ENCODE measurements at places on chromosomes 16 and 17. TPM values are rescaled to one million over a fixed set of nuclear protein-coding genes. Genes with fewer than 3 reads are reported as not detected.

DNA sequence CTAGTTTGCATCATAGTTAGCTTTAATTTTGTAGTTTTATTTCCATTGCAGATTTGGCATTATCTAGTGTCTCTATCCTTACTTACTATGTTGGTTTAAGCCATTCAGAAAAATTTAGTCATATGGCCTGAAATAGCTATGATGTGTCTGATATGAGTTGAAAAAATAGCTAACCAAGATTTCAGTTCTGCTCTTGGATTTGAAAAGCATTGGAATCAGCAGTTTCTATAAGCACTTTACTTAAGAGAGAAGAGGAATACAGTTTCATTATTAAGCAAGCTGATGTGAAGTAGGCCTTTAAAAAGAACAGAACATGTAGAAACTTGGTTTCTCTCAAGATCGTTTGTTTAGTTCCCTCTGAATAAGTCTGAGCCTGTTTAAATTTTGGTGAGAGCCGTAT, 25.9 kb downstream of the LPCAT2 start:
- DNase-seq = no peak

DNA sequence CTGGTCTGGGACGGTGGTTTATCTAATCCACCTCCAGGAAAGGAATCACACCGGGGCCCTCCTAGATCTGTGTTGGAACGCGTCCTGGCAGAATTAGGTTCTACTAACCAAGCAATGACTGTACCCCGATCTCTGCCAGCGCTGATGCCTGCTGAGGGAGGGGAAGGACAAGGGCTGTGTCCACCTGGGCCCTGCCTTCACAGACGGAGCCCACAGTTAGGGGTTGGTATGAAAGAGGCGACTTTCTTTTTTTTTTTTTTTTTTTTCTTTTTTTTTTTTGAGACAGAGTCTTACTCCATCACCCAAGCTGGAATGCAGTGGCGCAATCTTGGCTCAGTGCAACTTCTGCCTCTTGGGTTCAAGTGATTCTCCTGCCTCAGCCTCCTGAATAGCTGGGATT, 9.9 kb upstream of the KRT19 start:
- no peak for DNase-seq

The TEKT5 gene
- not detected for total RNA-seq

The LDHD gene
- 97.9 TPM for total RNA-seq

The TLCD2 gene
- 1.8 TPM for total RNA-seq

- no peak for DNase-seq
These were observed 3.1 kb upstream of the ARL5C start for GRCh38 chr17:39169101-39169500.

The TTYH2 gene
- 28.1 TPM for total RNA-seq

DNA sequence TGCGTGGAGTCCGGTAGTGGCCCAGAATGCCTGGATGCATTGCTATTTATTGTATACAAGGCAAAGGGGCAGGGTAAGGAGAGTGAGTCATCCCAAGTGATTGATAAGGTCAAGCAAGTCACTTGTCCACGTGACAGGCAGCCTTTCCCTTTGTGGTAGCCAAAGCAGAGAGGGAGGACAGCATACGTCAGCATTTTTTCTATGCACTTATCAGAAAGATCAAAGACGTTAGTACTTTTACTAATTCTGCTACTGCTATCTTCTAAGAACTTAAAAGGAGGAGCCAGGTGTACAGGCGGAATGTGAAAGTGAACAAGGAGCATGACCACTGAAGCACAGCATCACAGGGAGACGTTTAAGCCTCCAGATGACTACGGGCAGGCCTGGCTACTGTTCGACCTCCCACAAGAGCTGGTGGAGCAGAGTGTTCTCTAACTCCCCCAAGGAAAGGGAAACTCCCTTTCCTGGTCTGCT, 47.9 kb upstream of the ARL4D start:
- no peak for DNase-seq

The HS3ST3A1 gene
- 0.16 TPM for total RNA-seq

DNA sequence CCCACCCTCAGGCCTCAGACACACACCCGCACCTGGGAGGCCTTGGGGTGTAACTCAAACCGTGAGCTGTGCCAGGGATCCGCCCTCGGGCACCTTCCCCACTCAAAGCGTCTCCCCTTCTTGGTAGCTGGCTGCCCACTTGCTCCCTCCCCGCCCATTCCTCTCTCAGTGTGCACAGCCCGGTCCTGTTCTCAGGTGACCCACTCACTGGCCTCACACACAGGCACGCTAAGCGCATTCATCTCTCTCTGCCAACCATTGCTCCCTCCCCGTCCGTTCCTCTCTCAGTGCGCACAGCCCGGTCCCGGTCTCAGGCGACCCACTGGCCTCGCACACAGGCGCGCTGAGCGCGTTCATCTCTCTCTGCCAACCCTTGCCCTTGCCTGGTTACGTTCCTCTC, 20.8 kb downstream of the WDR45B start:
- DNase-seq = no peak

DNA sequence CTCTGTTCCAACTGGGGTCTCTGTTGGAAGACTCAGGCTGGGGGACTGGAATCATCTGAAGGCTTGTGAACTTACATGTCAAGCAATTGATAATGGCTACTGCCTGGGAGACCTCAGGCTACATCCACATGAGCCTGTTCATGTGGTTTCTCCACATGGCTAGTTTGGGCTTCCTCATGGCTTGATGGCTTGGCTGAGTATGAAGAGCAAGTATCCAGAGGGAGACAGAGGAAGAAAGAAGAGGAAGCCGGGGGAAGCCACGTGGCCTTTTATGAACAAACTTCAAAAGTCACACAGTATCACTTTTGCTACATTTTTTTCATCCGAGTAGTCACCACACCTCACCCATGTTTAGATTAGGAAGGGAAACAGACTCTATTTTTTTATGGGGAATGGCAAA, 158.9 kb downstream of the TRIM37 start:
- no peak for DNase-seq

- no peak for DNase-seq
These were observed 32.8 kb downstream of the UBN1 start for GRCh38 chr16:4880006-4880580.

The MMP15 gene
- total RNA-seq = 64.1 TPM

GRCh38 chr16:20865420-20866131, 34.6 kb downstream of the DCUN1D3 start:
- DNase-seq = no peak

DNA sequence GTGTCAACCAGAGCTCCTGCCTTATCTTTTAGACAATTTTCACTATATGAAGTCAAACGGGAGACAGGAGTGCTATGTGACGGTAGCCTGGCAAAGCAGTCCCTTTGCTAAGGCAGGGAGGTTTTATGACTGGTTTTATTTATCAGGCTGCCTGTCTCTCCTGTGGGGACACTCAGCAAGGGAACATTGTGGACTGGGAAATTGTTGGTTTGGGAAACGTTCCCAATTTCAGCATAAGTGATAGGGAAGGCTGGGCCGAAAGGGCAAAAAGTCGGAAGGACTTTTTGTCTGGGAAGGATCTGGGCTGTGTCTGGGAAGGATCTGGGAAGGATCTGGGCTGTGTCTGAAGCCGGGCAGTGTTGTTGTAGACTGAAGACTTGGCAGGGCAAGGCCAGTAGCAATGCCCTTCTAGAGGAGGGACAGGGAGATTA, 211.2 kb downstream of the PARN start:
- DNase-seq = peak; percentile 29

- DNase-seq = peak; percentile 73
These were observed 1.3 kb upstream of the PER1 start for GRCh38 chr17:8153525-8153956.

DNA sequence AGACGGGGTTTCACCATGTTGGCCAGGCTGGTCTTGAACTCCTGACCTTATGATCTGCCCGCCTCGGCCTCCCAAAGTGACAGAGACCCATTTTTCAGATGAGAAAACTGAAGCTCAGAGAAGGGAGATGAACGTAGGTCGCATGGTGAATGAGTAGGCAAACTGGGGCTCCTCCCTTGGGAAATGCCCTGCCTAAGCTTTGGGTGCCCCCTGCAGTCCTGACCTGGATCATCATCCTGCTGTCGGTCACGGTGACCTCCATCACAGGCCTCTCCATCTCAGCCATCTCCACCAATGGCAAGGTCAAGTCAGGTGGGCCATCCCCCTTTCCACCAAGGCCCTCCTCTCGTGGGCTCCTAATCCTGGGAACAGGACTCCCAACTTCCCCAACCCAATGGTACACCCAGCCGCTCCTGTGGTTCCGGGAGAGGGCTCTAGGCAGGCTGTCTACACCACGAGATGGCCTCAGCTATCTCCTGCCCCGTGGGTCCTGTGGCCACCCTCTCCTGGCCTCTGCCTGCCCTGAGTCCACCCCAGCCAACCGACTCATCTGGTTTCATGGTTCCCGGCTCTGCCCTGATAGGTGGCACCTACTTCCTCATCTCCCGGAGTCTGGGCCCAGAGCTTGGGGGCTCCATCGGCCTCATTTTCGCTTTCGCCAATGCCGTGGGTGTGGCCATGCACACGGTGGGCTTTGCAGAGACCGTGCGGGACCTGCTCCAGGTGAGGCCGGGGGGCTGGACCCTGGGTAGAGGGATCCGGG, 4.7 kb downstream of the SLC12A3 start:
- no peak for DNase-seq

The AKTIP gene
- 95.0 TPM for total RNA-seq

The RNF167 gene
- 90.7 TPM for total RNA-seq

GRCh38 chr17:80637048-80637781, 92.6 kb downstream of the RPTOR start:
- no peak for DNase-seq

GRCh38 chr17:78479369-78479768, 97.8 kb downstream of the DNAH17 start:
- no peak for DNase-seq

- peak; percentile 48 for DNase-seq
These were observed 55.1 kb downstream of the SRCIN1 start for GRCh38 chr17:38550661-38551060.

GRCh38 chr16:19231881-19232280, 53.6 kb upstream of the CLEC19A start:
- DNase-seq = no peak

Measured in left ventricle myocardium inferior (tissue), 1 donor.